AG04450 (cell line): ENCODE measurements at places on chromosomes 7 and 10.

DNA sequence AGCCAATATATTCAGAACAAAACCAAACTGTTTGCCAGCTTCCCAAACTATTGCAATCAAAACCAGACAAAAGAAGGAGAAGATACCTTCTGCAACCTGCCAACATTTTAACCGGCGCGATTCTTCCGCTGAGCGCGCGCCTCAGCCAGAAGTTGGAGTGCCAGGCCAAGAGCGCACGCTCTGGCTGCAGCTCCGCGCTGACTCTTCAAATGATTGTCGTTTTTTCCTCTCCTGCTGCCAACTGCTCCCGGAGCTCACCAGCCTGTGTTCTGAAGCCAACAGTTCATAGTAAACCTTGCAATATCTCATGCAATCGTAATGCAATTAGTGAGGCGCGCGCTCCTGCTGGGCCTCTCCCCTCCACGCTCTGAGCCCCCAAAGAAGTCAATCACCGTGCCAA is 259.7 kb upstream of the MGMT start:
- DNase-seq, result no peak

GRCh38 chr10:110007161-110007700 is 553 bp upstream of the ADD3 start:
- no peak for DNase-seq

GRCh38 chr7:98211676-98212531 is 665 bp downstream of the BHLHA15 start:
- DNase-seq, result no peak

GRCh38 chr10:72545546-72545945 is 80.3 kb downstream of the MICU1 start:
- no peak for DNase-seq

GRCh38 chr7:84614821-84615501 is 420.4 kb upstream of the SEMA3A start:
- DNase-seq, result no peak

GRCh38 chr7:148344406-148344805 is 246.2 kb upstream of the C7orf33 start:
- DNase-seq, result no peak

DNA sequence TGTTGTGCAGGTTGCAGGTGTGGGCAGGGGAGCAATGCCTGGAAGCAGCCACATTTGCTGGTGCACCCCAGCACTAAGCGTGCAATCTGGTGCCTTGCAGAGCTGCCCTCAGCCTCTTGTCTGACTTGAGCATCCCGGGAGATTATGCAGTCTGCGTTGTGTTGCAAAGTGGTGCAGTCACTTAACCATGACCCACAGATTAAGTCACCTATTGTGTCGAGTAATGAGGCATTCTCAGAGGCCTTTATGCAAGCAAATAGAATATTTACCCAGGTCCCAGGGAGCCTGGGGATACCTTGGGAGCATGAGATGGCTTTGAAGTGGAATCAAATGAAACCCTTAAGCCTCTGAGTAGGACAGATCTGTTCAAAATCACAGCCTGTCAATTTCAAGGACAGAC is 529.0 kb downstream of the TYW1 start:
- no peak for DNase-seq

- DNase-seq, result no peak
Observed at GRCh38 chr10:132100556-132101349, 35.0 kb downstream of the JAKMIP3 start.

DNA sequence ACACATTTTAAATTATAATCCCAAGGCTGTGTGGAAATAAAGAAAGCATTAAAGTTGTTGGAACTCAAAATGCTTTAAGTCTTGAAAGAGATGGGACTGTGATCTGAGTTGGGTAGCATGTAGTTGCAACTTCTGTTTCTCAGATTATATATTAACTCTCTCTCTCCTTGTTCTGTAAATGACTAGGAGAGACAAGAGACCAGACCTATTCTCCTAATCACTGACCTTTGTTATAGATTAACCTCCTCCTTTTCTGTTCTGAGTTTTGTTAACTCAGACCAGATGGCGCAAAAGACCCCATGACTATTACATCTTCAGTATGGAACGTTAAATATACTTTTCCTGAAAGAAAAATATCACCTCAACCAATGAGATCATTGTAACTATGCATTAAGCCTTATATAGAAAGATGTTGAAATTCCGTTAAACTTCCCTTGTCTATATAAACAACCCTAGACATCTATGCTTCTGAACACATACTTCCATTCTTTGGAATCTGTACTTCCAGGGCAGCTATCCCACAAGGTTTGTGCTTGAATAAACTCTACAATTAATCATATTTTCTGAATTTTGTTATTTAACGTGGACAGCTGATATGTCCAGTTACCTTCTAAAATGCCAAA is 143.5 kb upstream of the TRIM24 start:
- no peak for DNase-seq

DNA sequence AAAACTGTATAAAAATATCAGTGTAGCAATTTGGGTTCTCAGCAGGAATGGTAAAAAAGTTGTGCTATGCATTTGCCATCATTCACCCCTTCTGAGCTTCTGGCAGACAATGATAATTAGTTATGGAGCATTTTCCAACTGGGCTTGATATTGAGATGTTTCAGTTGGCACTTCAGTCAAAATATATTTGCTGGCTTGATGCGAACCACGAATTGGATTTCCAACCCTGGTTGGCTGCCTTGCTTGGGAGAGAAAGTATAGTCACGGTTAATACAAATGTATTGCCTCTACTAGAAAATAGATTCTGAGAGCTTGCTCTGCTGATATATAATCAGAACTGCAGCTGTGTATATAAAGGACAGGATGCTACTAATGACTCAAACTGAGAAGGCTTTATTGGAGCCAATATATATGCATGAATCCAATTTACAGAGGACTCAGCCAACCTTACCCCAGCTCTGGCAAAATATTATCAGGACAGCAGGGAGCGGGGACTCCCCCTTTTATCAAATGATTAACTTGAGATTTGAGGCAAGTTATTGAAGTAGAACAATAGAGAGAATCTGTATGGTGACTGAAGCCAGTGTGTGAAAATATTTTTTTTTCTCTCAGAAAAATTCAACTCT is 219.8 kb upstream of the SMIM30 start:
- DNase-seq, result no peak

GRCh38 chr7:70498232-70498992 is 633.5 kb upstream of the GALNT17 start:
- DNase-seq, result no peak

- DNase-seq, result no peak
Observed at GRCh38 chr10:20132816-20133215, 316.6 kb downstream of the PLXDC2 start.
